ENCODE measurements at places on chromosomes 11 and 22.
A peak's percentile ranks its signal among the peaks of the same experiment; 100 is the strongest.

GRCh38 chr11:72292106-72292785 lies 48.3 kb upstream of the PHOX2A start:
- DNase-seq: no peak

- DNase-seq: no peak
Observed at GRCh38 chr11:65060913-65061408, 2.6 kb upstream of the NAALADL1 start.

DNA sequence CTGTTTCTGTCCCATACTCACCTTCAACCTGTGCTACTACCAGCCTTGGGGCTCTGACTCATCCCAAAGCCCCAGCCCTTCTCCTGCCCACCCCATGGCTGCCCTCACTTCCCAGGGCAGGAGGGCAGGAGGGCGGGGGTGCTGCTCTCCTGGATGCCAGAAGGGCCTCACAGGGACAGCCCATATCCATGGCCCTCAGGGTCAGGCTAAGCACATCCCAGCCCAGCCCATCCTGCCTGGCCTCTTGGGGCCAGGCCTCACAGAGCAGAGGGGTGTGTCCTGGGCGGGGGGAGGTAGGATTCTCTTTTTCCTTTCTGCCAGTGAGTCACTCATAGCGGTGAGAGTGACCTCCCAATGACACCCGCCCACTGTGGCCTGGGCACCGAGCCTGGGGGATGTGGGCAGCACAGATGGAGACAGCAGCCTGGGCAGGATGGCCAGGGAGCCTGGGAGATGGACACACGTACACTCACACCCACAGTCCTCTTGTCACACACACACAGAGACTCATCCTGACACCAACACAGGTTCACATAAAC lies 2.4 kb downstream of the LTBP3 start:
- DNase-seq: no peak

DNA sequence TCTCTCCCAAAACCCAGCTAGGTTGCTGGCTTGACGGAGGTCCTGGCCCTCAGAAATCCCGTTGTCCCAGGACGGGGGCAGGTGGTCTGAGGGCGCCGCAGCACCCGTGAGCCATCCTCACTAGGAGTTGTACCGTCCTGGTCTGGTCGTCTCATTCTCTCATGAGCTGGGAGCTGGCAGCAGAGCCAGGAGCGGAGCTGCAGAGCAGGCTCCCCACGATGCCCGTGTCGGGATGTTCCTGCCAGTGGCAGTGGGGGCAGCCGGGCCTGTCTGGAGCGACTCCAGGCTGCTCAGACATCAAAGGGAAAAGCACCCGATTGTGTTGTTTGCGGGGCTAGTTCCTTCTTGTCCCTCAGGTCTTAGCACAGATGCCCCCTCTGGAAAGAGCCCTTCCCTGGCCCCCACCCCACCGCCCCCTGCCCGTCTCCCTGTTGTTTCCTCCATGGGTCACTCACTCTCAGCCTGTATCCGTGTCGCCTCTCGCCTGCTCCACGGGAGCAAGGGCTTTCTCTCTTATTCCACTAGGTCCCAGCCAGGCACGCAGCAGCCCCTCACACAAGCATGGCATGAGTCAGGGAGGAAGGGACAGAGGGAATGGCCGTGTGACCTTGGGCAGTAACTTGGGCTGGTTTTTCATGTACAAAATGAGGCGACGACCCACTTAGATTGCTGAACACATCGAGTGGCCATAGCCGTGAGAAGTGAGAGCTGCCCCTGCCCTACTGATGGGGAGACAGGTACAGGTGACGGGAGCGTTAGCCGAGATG lies 23.2 kb upstream of the MGAT3 start:
- DNase-seq: no peak

DNA sequence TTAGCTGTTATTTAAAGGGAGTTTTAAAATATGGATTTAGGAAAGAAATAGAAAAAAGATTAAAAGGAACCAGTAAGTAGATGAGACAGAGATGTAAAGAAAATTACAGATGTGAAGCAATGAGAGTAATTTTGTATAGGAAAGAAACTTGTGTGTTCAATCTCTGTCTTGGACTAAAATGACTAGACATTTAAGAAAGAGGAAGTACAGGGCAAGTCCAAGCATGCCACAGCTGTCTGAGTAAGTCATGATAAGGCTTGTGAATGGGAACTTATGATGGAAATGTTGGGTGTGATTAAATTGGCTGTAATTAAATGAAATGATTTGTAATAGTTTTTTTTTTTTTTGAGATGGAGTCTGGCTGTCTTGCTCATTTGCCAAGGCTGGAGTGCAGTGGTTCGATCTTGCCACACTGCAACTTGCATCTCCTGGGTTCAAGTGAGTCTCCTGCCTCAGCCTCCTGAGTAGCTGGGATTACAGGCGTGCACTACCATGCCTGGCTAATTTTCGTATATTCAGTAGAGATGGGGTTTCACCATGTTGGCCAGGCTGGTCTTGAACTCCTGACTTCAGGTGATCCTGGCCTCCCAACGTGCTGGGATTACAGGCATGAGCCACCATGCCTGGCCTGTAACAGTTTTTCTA lies 5.9 kb upstream of the ACY3 start:
- no peak for DNase-seq

GRCh38 chr11:102293873-102294601 lies 23.2 kb upstream of the BIRC3 start:
- no peak for DNase-seq

- DNase-seq: no peak
Observed at GRCh38 chr11:33157103-33158027, 3.9 kb downstream of the CSTF3 start.

GRCh38 chr22:48782326-48782725 lies 1045.3 kb downstream of the BRD1 start:
- no peak for DNase-seq

DNA sequence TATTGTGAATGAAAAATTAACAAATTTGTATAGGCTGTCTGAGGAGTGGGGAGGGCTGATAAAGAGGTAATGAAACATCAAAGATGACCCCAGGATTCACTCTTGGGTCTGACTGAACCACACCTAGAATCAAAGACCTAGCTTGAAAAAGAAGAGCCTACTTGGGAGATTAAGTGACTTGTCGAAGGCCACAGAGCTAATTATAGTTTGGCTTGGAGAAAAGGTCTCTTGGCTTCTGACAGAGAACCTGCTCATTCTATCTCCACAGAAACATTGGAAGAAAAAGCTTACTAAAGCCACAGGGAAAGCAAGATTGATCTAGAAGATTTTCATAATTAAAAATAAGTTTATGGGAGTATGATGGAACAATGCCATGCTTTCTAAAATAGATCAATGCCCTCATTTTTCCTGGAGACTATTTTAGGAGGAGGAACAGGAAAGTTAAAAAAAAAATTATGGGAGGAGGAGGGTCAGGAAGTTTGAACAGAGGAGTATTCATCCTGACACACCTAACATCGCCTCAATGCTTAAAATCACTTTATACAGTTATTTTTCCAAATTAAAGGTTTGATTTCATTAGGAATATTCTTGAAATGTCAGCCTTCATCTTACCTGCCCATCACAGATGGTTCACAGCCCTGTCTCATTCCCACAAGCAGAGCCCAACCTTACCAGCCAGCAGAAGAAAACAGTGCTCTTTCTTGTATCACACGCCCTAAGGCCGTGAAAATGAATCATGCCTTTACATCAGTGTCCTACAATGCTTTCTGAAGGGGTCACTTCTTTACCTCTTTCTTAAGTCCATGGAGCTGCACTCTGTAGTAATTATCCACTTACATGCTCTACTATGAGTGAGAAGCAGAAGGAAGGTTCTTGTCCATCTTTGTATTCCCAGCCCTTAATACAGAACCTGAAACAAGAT lies 231.1 kb upstream of the MPPED2 start:
- DNase-seq: no peak

DNA sequence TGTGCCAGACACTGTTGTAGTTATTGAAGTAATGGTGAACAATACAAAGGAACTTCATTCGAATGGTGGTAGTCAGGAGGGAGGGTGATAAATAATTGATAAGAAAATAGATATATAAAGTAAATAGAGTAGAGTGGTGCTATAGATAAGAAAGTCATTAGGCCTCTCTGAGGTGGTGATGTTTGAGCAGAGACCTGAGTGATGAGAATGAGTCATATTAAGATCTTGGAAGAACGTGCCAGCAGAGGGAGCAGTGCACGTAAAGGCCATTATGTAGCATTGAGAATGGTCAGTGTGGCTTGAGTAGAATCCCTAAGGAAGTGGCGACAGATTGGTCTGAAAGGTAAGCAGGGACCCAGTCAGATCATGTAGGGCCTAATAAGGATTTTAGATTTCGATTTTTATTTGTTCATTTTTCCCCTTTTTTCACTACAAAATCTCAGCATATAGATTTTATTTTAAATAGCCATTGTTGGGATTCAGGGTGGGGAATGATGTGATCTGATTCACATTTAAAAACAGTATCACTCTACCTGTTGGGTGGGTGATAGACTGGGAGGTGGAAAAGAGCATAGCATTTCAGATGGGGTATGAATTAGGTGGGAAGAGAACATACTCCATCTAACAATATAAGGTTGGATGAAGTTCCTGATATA lies 44.7 kb downstream of the CCDC90B start:
- no peak for DNase-seq

- DNase-seq: peak; percentile 60
Observed at GRCh38 chr11:64000026-64000739, 13.9 kb downstream of the OTUB1 start.

Measured in activated CD4-positive, alpha-beta T cell treated with anti-CD3 and anti-CD28 coated beads for 1 hour (primary cell).